Sciatic nerve (tissue), 2 donors: ENCODE measurements at places on chromosomes 6 and 20.

DNA sequence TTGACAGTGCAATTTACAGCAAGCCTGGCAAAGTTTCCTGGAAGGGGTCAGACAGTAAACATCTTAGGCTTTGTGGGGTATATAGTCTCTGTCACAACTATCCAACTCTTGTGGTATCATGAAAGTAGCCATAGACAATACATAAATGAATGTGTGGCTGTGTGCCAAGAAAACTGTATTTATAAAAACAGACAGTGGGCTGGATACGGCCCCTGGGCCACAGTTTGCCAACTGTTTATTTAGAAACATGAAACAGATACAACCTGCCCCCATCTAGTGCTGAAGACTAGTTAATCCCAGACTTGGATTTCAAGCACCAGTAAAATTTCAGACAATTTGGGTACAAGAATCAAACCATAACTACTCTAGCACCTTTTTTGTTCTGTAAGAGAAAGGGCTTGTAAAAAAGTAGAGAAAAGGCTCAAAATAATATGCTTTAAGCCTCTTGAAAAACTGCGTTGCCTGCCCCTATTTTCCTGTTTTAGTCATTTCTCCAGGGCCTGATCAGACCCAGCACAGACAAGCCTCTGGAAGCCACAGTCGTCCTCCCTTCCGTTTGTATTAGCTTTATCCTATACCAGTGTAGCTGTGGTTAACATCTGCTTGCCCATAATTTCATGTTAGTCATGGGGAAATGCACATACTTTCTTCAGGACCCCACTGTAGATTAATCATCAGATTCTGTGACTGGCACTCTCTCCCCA, 30.8 kb downstream of the JAG1 start:
- DNase-seq, result no peak

DNA sequence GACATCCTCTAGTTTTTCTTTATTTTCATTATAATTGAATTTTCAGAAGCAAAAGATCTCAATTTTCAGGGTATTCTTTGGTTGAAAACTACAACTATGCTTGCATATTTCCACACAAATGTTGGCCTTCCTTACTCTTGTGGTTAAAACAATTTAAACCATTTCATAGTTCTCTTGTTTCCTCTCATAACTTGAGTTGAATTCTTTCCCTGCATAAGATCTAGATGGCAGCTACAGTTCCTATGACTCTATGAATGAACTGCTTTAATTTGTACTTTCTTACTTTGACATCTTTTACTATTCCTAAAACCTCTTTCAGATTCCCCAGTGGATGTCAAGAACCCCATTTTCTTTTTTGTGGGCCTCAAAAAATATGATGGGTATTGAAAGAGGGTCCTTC, 564.5 kb downstream of the NKAIN2 start:
- no peak for DNase-seq

- DNase-seq, result no peak
These were observed 2.4 kb upstream of the CCR6 start for GRCh38 chr6:167120583-167120903.

- DNase-seq, result no peak
These were observed 1692.2 kb downstream of the HACE1 start for GRCh38 chr6:103167345-103168071.

- no peak for DNase-seq
These were observed 277.0 kb upstream of the TBX18 start for GRCh38 chr6:85041376-85041775.
